ENCODE measurements at places on chromosomes 12 and 14.

DNA sequence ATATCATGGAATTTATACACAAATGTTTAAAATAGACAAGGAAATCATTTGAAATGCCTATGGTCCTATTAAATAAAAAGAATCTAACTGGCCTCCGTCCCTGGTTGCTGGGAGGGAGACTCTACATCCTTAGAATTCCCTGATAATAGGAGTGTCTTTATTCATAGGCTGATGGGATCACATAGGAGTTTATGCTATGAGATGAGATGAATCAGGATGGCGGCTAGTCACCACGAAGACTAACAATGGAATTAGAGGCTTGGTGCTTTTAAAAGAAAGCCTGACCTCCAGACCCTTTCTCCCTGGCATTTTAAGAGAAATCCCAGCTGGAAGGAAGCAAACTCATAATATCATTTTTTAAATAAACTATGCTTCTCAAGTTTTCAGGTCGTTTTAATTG, 69.7 kb downstream of the SEC23A start:
- no peak for DNase-seq

- DNase-seq: no peak
Observed at GRCh38 chr12:27504507-27504906, 19.5 kb upstream of the PPFIBP1 start.

- no peak for DNase-seq
Observed at GRCh38 chr12:96995861-96996260, 88.8 kb downstream of the NEDD1 start.

DNA sequence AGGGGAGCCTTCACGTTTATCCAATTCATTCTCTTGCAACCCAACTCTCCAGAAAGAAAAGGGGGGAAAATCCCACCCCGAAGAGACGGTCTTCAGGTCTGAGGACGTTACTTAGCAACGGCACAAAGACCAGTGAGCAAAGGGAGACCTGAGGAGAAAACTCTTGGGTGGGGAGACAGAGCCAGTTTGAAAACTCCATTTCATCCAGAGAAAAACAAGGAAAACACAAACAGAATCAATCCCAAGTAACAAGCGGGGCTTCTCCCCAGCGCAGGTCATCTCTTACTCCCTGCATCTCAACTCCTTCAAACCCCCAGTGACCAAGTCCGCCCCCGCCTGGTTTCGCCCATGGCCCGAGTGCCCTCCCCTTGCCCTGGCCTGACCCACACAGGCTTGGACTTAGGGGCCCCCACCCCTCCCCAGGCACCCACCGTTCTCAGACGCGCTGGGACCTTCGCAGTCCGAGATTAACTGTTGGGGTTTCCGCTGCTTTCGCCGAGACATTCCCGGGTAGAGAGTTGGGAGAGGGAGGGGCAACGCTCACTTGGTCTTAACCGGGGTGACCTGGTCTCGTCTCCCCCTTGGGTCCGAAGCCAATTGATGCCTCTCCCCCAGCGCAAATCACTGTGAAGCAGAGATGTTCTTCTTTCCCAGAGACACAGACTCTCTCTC, 10.4 kb upstream of the SALL2 start:
- no peak for DNase-seq

DNA sequence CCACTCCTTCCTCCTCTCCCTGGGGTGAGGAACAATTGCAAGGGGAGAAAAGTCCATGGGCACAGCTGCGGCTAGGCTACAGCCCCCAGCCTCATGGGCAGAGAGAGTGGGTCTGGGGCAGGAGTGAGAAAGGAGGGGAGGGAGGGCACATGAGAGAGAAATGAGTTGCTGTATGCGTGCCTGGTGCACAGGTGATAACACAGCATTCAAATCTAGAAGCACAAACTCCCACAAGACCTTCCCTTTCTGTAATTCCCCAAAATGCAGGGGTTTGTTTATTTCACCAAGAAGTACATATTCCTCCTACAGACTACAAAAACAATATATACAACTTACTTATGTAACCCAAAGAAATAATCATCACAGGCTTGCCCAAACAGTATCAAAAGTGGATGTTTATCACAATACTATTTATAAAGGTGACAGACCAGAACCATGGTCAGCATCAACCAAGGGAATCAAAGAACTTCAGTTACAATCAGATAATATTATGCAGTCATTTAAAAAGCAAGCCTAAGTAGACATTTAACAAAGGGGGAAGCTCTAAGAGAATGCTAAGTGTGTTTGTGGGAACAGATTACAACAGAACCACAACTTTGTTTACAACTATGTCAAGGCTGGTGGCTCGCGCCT, 54.2 kb downstream of the ITPK1 start:
- DNase-seq: no peak

DNA sequence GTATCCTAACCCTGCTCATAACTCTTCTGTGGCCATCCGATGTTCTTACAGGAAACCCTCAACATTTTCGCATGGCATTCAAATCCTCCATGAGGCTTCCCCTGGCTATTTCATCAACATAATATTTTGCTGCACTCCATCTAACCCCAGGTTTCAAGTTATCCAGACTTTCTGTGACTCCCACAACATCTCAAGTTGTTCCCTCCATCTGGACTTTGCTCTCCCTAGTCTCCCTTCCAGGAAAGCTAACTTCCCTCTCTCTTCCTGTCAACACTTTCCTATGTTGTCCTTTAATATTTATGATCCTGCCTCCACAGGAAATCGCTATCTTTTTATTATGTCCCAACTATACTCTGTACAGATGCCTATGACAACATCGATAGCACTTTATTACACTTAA, 146.1 kb downstream of the METTL25 start:
- no peak for DNase-seq

DNA sequence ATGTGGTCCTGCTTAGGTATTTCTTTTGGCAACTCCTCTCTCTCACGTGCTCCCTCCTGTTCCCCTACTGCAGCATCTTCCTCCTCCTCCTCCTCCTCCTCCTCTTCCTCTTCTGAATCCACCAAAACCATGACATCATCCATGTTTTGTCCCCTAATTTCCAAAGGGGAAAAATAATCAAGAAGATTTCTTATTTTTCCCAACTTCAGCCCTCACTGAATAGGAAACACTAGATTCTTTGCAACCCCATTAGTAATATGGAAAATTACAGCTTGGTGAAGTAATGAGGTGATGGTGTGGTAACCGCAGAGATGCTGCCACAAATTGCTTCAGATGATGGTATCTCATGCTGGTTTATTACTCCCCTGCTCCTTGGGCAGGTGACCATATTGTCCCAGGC, 7.5 kb upstream of the WSB2 start:
- DNase-seq: no peak

Data from NCI-H2029 treated with DMSO at 0.1 percent for 48 hours (cell line).